ENCODE measurements at places on chromosomes 3 and 15. TPM values are rescaled to one million over a fixed set of nuclear protein-coding genes. Genes with fewer than 3 reads are reported as not detected.

DNA sequence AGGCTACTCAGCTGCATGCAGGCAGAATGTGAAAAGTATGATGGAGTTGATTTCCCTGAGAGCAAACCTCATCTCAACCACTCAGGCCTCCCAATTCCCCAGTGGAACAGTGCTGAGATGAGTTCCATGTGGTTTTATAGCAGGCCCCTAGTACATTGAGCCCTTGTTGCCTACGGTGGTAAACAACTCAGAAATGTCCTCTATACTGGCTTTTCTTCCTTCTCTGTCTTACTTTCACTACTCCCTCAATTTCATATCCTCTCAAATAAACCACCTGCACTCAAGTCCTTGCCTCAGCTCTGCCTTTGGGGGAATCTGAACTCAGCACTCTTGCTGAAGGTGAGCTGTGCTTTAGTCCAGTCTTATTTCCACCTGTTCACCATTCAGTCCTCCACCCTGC is 399.9 kb downstream of the PDCD6IP start:
- no peak for DNase-seq

DNA sequence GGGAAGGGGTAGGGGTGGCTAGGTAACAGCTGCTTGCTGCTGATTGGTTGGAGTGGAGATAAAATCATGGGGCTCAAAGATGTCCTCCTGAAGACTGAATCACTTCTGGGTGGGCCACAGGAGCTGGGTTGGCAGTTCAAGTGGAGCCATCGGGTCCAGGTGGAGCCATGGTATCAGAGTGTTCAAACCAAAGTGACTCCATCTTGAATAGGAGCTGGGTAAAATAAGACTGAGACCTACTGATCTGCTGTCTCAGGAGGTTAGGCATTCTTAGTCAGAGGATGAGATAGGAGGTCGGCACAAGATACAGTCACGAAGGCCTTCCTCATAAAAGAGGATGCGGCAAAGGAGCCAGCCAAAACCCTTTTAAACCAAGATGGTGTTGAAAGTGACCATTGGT is 96.5 kb downstream of the RTP4 start:
- DNase-seq: no peak

GRCh38 chr15:65655457-65655856 is 33.7 kb downstream of the SLC24A1 start:
- DNase-seq: no peak

- DNase-seq: no peak
Measured at GRCh38 chr15:63015618-63016017, 26.9 kb upstream of the TPM1 start.

GRCh38 chr3:16203031-16203430 is 28.6 kb downstream of the GALNT15 start:
- no peak for DNase-seq

GRCh38 chr3:80537680-80538079 is 769.9 kb upstream of the ROBO1 start:
- DNase-seq: no peak

DNA sequence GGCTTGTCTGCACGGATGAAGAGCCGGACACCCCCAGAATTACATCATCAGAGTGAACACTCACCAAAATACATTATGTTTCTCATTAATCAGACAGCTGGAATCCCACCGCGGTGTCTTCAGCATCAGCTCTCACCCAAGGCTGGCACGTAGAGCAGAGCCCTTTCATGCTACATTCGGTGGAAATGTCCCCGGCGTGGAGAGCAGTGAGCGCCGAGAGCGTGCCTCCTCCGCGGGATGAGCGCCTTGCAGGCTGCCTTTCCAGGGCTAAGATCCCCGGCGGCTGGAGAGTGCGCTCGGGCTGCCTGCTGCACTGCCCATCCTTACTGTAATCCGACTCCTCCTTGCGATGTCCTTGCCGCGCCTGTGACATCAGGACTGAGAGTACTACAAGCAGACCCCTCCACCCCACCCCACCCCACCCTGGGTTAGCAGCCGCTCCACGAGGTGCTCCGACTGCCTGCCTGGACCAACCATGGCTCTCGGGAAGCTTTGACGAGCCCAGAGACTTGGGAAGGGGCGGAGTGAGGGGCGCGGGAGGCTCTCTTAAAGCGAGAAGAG is at the start of gene ZNF385D:
TSS of gene ZNF385D (minus strand) at position 380 of the 561 bp plus-strand sequence. CDS start at position 86, 294 bp downstream.
- DNase-seq: peak; percentile 62

- no peak for DNase-seq
Measured at GRCh38 chr3:43243590-43244587, 42.5 kb upstream of the SNRK start.

DNA sequence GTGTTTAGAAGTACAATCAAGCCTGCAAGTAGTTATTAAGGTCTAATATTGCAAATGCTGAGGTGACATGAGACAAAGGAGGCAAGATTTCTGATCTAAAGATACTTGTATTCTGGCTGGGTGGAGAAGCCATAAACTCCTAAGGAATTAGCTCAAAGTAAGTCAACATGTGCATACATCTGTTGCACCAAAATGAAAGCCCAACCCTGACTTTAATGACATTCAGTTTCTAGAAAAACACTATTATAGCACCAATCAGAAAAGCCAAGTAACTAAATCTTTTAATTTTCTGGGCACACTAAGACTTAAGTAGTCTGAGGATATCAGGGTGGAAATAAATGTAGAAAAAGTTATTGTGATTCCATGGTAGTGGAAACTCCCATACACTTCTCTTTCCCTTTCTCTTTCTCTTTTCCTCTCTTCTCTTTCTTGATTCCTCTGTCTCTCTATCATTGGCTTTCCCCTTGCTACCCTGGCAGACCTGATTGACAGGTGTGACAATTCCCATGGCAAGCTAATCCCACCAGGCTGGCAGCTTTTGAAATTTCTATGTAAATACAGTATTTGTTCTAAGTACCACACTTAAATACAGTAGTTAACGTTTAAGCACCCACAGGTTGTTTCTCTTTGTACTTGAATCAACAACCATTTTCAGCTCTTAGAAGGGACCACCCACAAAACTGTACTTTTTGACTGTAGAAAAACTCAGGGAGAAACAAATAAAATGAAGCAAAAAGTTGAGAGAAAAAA is 528.4 kb upstream of the SEMA6D start:
- DNase-seq: no peak

Gene RLBP1
- total RNA-seq: not detected

Gene STOML1
- 15.2 TPM for total RNA-seq
